ENCODE measurements at places on chromosomes 5 and 9.

GRCh38 chr9:117496307-117496706, 81.5 kb upstream of the ASTN2 start:
- no peak for DNase-seq

DNA sequence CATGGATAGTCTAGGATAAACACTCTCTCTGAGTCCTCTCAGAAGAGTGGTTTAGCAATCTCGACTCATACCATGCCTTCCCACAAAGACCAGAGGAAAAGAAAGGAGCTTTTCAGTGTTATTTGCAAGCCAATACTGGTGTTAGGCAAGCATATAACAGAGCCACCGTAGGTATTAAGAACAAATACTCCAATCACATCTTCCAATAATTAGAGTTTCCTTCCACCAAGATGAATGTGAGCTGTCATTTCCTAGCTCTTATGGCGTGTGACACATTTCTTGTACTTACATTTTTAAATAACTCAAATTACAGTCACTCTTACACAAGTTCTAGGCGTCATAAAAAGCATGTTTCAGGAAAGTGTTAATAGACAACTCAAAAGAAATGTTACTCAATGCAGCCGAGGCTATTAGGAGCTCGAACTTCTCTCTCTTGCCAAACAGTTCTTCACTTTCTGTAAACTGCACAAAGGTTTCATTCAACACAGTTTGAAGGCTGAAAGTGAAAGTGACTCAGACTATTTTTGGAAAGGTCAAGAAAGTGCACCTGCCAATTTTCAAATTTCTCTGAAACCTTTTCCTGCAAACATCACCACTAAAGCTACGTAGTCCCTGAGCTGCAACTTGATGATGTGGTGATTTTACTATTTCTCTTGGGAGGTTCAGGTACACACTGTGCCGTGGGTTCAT, 153.8 kb downstream of the AUH start:
- no peak for DNase-seq

DNA sequence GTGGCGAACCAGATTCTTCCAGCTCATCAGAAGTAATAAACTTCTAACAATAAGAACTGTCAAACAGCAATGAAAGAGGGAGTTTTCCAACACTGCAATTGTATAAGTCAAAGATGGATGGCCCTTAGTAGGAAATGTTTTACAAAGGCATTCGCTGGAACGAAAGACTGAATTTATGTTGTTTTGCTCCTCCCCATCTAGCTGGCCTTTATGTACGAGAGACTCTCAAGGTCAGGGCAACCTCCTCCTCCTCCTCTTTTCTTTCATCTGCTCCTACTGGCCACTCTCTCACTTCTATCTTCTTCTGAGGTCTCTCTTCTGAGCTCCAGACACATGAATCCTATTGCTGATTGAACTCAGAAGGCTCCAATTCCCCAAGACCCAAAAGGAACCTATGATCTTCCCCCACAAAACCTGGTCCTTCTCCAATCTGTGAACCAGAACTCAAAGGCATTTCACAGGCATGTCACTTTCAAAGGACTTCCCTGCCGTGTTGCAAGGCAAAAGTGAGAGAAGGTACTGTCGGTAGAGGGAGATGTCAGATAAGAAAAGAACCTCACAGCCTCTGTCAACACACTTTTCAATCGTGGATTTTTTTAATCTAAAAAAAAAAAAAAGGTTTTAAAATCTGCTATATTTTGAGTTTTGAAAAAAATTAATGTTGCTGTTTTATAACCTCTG, 28.5 kb upstream of the PUM3 start:
- no peak for DNase-seq

DNA sequence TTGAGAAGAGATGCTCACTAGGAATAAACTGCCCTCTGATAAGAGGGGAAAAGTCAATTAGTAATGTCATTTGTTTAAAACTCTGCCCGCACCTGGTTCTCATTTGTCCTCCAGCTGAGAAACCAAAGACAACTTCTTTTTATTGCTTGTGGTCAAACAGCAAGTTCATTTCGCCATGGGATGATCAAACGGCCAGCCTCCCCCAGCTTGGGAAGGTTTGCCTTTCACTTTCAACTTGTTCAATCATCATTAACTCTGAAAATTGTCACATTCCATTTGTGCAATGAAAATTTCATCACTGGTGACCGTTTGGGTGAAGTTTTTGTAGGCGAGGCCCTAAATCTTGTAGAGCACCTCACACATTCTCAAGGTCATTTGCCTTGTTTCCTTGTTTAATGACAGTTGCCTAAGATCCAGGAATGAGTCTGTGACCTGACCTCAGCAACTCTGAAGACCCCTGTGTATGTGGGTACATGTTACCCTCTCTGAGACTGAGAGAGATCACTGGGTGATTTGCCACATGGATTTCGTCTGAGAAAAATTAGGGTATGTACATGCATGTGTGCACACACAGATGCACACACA, 117.7 kb downstream of the MARCHF3 start:
- no peak for DNase-seq

DNA sequence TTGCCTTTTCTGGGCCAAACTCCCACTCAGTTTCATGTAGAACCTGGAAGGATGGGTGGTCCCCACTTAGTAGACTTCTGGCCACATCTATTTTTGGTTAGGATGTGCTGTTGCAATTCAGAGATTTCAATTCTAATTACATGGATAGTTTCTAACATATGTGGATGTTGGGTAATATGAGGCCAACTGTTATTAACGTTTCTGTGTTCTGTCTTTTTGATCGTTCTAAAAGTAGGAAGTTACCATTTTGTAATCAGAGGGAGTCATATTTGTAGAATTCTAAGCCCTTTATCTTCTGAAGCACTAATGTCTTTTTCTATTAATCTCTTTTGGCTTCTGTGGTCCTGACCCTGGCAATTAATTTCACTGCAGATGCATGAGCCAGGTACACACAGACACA, 141.6 kb upstream of the SPEF2 start:
- DNase-seq = no peak

DNA sequence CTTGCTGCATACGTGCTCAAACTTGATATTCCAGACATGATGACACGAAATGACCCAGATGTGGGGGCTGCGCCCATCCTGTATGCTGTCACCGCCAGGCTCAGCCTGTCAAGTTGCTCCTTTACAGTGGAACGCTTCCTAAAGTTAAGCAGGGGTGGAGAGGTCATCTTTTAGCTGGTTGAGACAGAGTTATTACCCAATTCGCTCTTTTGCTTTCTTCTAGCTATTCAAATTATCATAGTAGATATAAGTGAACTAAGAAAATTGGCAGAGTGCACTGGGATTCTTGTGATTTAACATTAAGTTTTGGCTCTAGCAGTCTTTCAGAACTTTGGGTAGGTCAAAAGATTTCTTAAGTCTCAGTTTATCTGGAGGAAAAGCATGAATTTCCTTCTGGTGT, 69.8 kb upstream of the BASP1 start:
- DNase-seq = no peak

- DNase-seq = peak; percentile 91
Observed at GRCh38 chr5:127290019-127290945, at the start of gene MEGF10. Gene MEGF10 (plus strand): TSS chr5:127290796. CDS start chr5:127331309, 40,513 bp downstream.

DNA sequence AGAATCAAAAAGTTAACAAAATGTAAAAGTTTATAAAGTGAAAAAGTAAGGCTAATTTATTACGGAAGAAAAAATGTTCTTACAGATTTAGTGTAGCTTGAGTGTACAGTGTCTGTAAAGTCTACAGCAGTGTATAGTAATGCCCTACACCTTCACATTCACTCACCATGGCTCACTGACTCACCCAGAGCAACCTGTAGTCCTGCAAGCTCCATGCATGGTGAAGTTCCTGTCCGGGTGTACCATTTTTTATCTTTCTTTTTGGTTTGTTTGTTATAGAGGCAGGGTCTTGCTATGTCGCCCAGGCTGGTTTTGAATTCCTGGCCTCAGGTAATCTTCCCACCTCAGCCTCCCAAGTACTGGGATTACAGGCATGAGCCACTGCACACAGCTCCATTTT, 93.6 kb downstream of the MED27 start:
- DNase-seq = no peak

DNA sequence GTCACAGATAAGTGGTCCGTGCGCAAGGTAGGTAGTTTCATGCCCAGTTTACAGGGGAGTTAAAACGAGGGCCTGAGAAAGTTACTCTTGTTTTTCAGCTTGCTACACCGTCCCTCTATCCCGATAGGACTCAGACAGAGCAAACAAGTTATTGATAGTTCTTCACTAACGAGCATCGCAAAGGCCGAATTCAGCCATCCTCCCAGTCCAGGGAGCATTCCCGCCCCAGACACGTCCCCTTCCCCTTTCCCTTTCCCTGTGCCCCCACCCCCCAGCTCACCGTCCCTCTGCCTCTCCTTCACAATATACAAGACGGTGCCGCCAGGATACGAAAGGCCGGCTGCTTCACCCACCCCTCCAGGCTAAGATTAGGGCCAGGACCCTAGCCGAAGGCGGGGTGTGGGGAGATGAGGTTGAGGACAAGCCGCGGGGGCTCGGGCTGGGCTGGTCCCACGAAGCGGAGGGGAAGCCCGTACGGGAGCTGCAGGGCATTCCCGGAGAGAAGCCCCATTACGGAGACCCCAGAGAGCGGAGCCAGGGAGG, 599 bp downstream of the KIAA1191 start:
- DNase-seq = no peak

DNA sequence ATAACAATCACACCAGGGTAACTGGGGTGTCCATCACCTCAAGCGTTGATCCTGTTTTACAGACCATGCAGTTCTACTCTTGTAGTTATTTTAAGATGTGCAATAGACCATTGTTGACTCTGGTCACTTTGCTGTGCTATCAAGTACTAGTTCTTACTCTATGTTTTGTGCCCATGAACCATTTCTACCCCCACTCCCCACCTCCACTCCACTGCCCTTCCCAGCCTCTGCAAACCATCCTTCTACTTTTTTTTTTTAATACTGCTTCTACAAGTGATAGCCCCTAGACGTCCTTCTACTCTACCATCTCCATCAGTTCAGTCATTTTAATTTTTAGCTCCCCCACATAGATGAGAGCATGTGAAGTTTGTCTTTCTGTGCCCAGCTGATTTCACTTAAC, 38.8 kb downstream of the EHMT1 start:
- DNase-seq = no peak

- no peak for DNase-seq
Observed at GRCh38 chr9:83299571-83299970, 236.6 kb upstream of the RASEF start.

DNA sequence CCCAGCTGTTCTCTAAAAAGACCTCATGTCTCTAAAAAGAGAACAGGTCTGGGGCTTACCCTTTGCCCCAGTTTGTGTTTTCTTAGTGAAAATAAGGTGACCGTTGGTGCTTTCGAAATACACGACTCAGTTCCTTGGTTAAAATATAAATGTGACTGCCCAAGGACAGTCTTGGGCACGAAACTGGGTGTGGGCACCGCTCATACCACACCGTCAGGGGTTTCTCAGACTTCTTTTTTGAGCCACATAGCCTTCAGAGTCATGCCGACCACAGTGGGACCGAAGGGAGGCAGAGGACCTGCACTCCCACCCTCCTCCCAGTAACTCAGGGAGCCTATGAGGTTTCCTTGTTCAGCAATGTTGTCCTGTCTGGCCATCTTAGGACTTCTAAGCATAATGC, 6.5 kb downstream of the SNX18 start:
- no peak for DNase-seq

DNA sequence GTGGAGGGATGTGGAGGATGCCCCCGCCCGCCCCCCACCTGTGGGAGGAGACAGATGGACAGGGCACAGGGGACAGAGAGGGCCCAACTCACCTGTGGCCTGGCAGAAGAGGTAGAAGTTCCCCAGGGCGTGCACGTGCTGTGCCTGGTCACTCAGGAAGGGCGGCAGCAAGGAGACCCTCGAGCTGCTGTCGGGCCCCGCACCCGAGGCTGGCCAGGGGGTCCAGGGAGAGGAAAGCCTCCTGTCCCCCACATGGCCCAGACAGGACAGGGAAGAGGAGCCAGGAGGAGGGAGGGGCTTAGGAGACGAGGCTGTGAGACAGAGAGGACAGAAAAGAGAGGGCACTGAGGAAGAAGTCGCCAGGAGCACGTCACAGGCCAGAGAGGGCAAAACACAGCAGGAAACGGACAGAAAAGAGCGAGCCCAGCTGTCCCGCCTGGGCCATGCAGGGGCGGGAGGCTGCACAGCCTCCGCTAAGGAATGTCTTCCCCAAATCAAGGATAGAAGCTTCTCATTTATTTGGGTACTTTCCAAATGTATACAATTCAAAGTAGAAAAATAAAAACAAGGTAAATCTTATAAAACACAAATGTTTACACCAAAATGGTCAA, 58.5 kb downstream of the SECISBP2 start:
- DNase-seq = no peak

DNA sequence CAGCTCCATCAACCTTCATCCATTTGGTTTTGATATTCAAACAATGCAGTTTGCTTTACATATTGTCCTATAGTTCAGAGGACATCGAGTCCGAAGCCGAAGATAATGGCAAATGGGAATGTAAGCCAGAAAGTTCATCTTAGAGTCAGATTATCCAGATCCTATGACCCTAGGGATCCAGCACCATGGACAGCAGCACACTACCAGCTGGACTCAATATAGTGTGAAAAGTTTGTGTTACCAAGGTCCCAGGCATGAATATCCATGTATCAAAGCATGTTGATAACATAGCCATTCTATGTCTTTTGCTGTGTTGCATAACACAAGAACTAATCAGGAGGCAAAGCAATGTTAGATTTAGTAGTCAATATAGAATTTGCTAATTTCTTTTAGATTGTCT, 46.3 kb downstream of the FSTL4 start:
- DNase-seq = no peak

GRCh38 chr9:93024986-93025630, 33.4 kb upstream of the SUSD3 start:
- DNase-seq = no peak

DNA sequence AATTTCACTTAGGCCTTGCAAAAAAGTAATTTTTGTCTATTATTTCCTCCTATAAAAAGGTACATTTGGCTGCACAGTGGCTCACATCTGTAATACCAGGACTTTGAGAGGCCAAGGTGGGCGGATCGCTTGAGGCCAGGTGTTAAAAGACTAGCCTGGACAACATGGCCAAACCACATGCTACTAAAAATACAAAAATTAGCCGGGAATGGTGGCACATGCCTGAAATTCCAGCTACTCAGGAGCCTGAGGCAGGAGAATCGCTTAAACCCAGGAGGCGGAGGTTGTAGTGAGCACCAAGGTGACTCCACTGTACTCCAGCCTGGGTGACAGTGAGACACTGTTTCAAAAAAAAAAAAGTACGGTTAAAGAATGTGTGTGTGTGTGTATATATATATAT, 15.7 kb downstream of the NUP155 start:
- no peak for DNase-seq

GRCh38 chr5:129781594-129781993, 33.7 kb downstream of the MINAR2 start:
- DNase-seq = no peak

DNA sequence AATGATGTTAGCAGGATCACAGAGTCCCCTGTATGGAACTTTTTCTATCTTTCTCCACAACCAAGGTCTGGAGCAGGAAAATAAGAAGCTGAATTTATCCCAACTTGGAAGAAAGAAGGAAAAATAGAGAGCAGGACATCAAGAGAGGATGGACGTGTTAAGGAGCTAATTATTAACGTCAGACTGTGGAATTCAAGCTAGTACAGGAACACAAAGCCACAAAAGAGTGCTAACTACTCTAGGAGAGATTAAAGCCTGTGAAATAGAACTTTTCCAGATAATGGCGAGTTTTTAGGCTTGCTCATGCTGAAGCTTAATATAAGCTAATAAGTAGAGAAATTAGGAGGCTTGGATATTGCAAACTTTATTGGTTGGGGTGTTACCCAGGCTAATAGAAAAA, 632 bp upstream of the SPINK13 start:
- no peak for DNase-seq
